ENCODE measurements at places on chromosomes 2 and 18.

DNA sequence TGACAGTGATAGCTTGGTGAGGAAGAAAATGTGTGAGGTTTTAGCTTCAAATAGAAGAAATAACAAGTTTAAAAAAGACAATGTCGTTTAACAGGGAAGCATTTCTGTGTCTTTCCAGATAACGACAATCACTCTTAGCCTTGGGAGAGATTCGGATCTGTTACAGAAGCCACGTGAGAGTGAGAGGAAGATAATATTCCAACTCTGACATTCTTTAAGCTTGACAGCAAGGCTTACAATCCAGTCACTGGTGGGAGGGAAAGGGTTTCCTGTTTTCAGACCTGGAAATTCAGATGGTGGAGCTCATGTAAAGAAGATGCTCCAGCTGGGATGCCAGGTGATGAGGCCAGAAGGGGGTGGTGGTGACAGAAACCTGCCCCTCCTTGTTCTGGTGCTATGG is 30.8 kb downstream of the FBXO48 start:
- DNase-seq: no peak

GRCh38 chr2:221402072-221402471 is 170.0 kb downstream of the EPHA4 start:
- DNase-seq: no peak

- peak; percentile 19 for DNase-seq
Measured at GRCh38 chr18:10518595-10519255, 7.1 kb upstream of the NAPG start.

GRCh38 chr18:23735021-23735464 is 45.8 kb downstream of the LAMA3 start:
- DNase-seq: peak; percentile 14

- DNase-seq: no peak
Measured at GRCh38 chr2:233373316-233373715, 19.0 kb downstream of the DGKD start.

- DNase-seq: no peak
Measured at GRCh38 chr2:29219374-29219773, 104.2 kb downstream of the CLIP4 start.

GRCh38 chr18:37668971-37669747 is 103.6 kb upstream of the CELF4 start:
- peak; percentile 23 for DNase-seq

DNA sequence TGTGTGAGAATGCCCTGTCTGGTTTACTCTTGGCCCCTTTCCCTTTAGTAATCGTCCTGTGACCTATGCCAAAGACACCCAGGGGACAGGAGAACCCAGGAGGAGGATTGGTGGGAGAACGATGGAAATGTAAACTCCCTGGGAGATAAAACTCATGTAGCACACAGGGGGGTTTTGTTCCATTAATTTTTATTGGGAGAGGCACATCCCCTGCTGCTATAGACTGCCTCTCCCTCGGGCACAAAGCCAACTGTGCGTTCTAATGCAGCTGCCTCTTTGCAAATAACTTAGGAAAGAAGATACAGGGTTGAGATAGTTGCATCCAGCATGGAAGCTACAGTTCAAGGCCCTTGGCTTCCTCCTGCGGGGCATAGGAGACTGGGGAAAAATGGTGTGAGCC is 489.6 kb downstream of the SLC4A3 start:
- DNase-seq: no peak

GRCh38 chr2:33074197-33074596 is 127.4 kb downstream of the LTBP1 start:
- DNase-seq: no peak

DNA sequence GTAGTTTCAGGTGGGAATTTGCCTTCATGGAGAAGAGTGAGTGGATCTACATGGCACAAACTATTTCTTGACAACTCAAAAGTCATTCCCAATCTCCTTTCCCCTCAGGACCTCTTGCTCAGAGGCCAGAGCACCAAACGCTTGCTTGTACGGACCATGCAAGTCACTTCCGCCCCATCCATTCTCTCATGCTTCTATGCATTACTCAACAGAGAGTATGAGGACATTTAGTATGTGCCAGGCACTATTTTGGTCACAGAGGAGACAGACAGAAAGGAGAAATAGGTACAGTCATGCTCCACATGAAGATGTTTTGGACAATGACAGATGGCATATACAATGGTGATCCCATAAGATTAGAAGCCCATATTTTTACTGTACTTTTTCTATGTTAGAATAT is 117.5 kb downstream of the ACTR3 start:
- no peak for DNase-seq

GRCh38 chr2:109213646-109214433 is 84.8 kb downstream of the SH3RF3 start:
- peak; percentile 92 for DNase-seq

DNA sequence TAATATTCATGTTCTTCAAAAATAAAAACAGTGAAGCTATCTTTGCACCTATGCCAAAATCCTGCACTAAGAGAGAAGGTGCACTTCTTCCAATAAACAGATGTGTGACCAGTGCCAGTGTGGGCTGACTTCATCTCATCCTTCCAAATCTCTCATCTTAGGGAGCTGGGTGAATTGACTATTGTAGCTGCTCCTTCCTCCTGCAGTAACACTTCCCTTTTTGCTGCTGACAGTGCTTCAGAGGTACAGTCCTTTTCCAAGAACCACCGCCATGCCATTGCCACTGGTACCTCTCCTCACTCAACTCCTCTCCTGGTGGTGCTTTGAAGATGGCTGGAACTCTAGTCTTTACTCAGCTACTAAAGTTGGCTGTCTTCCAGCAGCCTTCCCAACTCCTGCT is 42.1 kb upstream of the ARHGAP25 start:
- DNase-seq: no peak

- no peak for DNase-seq
Measured at GRCh38 chr2:40224318-40224717, 227.6 kb downstream of the SLC8A1 start.

- no peak for DNase-seq
Measured at GRCh38 chr2:14942987-14943386, 310.5 kb downstream of the LRATD1 start.

GRCh38 chr18:37393945-37394609 is 171.5 kb downstream of the CELF4 start:
- DNase-seq: peak; percentile 72

GRCh38 chr2:106261871-106262321 is 67.8 kb upstream of the UXS1 start:
- DNase-seq: no peak

DNA sequence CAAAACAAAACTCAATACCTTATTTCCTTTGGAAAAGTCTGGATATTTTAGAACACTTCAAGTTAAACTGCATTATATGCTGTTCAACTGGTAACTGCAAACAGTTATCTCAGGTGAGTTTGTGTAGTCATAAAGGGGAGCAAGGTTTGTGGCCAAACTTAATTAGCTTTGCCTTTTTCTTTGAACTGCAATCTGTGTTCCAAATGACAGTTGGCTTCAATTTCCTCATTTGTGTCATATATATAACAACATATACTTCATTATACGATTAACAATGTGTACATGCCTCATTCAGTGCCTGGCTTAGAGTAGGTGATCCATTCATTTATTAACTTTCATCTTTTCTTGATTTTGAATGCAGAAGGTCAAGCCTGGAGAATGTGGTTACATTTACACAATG is 55.8 kb downstream of the KCNE4 start:
- DNase-seq: no peak
